ENCODE measurements at places on chromosomes 3 and 15. TPM values are rescaled to one million over a fixed set of nuclear protein-coding genes. Genes with fewer than 3 reads are reported as not detected.

Gene C2CD4A
- total RNA-seq = not detected

GRCh38 chr3:82355228-82355627 is 593.8 kb upstream of the GBE1 start:
- no peak overlapping the region for H3K4me3 ChIP-seq
- no peak overlapping the region for H3K27ac ChIP-seq
- H3K36me3 ChIP-seq = no peaks in the 10 kb centered on the region
- H3K4me1 ChIP-seq = no peaks in the 10 kb centered on the region
- no peaks in the 10 kb centered on the region for H3K27me3 ChIP-seq

Gene ATP13A4
- total RNA-seq = 3.4 TPM

GRCh38 chr15:82942691-82943090 is 9.8 kb downstream of the HOMER2 start:
- peaks cover 7% of the 10 kb centered on the region for H3K27me3 ChIP-seq
- H3K4me3 ChIP-seq = no peak overlapping the region
- H3K36me3 ChIP-seq = no peaks in the 10 kb centered on the region
- H3K4me1 ChIP-seq = peaks cover 9% of the 10 kb centered on the region
- no peak overlapping the region for H3K27ac ChIP-seq
- DNase-seq = no peak

Data from activated B cell treated with CpG ODN at 0.5 μM for 24 hours (primary cell).